Lower lobe of right lung (tissue), 2 donors: ENCODE measurements at places on chromosomes 4 and X. TPM values are rescaled to one million over a fixed set of nuclear protein-coding genes. Genes with fewer than 3 reads are reported as not detected.

Gene HELT
- 0.97 TPM for total RNA-seq

Gene RNF128
- 15.4 TPM for total RNA-seq

GRCh38 chr4:140626661-140627376, 58.1 kb upstream of the UCP1 start:
- no peaks in the 10 kb centered on the region for H3K27me3 ChIP-seq
- H3K27ac ChIP-seq = no peak overlapping the region
- no peak for DNase-seq
- H3K4me3 ChIP-seq = no peak overlapping the region
- no peaks in the 10 kb centered on the region for H3K4me1 ChIP-seq

DNA sequence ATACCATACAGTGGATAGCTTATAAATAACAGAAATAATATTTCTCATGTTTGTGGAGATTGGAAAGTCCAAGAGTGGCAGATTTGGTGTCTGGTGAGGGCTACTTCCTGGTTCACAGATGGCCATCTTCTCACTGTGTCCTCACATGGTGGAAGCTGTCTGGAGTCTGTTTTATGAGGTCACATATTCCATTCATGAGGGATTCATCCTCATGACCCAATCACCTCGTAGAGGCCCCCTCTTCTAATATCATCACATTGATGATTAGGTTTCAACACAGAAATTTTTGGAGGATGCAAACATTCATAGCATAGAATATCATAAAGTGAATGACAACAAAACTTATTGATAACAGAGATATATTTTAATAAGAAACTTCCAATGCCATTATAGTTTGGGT, 568.0 kb downstream of the STIM2 start:
- H3K4me1 ChIP-seq = no peaks in the 10 kb centered on the region
- H3K4me3 ChIP-seq = no peak overlapping the region
- no peak overlapping the region for H3K27ac ChIP-seq
- H3K27me3 ChIP-seq = no peaks in the 10 kb centered on the region
- H3K36me3 ChIP-seq = no peaks in the 10 kb centered on the region

Gene MRPS18C
- 40.8 TPM for total RNA-seq

DNA sequence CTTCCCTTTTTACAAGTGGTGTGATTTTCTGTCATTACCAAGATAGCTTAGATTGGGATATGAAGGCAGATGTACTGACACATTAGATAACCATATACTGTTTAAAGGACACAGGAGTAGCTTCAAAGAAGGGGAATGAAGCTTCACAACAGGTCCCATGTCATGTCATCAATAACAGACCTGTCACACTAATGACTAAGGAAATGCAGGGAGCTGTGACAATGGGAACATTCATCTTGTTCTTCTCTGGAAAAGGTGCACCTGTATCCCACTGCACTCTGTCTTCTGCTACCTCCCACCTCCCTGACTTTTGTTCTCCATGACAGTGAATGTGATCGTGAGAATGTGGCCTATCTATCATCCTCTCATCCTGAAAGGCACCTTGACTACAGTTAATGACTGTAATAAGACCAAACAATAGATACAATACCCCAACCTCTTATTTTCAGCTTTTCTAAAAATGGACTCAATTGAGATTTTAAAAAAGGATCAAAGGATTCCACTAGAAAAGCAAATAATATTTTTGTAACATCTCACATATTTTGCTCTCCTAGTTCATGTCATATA, 472.5 kb downstream of the STPG2 start:
- H3K4me3 ChIP-seq = no peak overlapping the region
- no peaks in the 10 kb centered on the region for H3K27me3 ChIP-seq
- DNase-seq = no peak
- no peaks in the 10 kb centered on the region for H3K4me1 ChIP-seq
- no peaks in the 10 kb centered on the region for H3K36me3 ChIP-seq

- H3K36me3 ChIP-seq = no peaks in the 10 kb centered on the region
- DNase-seq = no peak
- H3K27me3 ChIP-seq = no peaks in the 10 kb centered on the region
These were observed 252.9 kb upstream of the TTC29 start for GRCh38 chr4:147198411-147199051.

Gene EGF
- 3.5 TPM for total RNA-seq

DNA sequence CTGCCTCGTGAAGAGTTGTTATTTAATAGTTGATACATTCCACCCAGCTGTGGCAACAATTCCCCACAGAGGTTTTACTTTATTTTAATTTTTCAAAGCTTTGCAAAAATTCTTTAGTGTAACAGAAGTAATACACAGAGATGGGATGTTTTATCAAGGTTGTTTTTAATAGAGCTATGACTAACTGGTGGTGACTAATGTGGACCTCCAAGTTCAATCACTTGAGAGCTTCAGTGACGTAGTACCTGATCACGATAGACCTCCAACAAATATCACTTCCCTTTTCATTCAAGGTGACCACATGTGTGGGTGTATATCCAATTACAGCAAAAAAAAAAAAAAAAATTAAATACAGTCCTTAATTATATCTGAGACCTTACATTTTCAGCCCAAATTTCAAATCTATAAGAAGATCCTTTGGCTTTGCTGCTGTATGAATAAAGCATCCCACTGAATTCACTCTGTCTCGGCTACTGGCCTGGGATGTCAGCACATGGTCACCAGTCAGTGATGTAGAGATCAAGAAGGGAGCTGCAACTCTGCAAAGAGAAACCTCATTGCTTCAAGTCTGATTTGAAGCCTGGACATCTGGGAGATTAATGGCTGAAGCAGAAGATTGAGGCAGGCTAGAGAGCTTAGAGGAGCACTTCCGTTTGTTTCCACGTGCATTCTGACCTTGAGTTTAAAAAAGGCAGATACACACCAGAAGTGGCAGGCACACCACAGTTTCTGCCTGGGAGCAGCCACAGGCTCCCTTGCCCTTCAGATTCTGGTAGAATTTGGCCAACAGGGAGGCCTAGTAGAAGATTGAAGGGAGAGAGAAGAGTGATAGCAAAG, 345.9 kb upstream of the NOCT start:
- no peaks in the 10 kb centered on the region for H3K36me3 ChIP-seq
- no peaks in the 10 kb centered on the region for H3K27me3 ChIP-seq
- DNase-seq = no peak

Gene GPR173
- total RNA-seq = 0.56 TPM
